ENCODE measurements at places on chromosomes 2 and 18.

- no peak for DNase-seq
These were observed 797 bp downstream of the CTIF start for GRCh38 chr18:48539406-48540250.

DNA sequence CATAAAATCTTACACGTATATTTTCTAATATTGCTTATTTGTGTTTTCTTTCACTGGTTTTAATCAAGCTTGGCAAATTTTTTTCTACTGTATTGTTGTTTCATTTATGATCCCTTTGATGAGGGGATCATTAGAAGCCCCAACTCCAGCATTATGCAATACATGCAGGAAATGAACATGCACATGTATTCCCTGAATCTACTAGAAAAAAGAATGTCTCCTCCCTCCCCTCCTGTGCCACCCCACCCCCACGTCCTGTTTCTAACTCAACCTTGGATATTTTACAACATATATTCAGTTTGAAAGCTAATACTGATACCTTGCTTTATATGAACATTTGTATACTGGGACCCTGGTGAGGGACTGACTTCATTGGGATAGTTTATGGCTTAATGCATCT lies 53.0 kb downstream of the EML6 start:
- no peak for DNase-seq

DNA sequence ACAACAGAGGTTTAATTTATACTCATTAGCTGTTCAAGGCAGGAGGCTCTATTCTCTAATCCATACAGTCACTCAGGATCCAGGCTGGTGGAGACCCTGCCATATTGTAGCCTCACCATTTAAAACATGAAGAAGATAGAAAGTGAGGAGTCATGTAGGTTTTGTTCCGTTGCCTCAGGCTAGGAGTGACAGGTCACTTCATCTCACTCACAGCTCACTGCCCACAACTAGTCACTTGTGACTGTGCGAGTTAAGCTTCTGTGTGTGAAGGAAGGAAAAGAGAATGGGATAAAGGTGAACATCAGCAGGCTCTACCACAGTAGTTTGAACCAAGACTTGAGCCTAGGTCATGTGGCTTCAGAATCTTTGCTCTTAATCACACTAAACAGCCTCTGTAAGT lies 9.0 kb upstream of the IGFBP2 start:
- DNase-seq = no peak

DNA sequence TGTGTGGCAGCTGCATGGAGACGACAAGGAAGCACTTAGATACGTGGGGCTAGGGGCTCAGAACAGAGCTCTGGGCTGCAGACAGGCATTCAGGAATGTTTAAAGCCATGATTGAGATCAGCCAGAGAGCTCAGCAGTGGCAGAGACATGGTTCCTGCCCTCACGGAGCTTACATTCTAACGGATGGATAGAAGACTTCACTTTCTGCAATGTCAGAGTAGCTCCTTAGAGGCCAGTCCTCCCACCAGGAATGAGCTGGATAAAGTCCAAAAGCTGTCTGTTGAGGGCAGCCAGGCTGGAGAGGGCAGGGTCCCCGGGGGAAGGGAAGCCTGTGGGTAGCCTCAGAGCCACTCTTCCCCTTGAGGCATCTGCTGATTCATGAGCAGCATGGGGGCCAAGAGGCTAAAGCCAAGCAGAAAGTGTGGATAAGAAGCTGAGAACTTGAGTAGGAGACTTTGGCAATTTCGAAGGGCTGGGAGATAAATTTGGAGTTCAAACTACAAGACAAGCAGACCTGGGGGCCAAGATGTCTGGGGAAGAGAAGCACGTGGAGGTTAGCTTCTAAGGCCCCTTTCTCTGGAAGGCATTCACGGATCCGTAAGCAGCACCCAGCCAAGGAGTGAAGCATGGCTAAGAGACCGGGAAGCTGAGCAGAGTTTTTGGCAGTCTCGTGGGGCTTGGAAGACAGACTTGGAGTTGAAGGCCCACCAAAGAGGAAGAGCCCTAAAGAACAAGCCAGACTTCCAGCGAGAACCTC lies 9.7 kb upstream of the CIB4 start:
- DNase-seq = no peak

GRCh38 chr18:10045296-10045891 lies 131.6 kb downstream of the VAPA start:
- no peak for DNase-seq

DNA sequence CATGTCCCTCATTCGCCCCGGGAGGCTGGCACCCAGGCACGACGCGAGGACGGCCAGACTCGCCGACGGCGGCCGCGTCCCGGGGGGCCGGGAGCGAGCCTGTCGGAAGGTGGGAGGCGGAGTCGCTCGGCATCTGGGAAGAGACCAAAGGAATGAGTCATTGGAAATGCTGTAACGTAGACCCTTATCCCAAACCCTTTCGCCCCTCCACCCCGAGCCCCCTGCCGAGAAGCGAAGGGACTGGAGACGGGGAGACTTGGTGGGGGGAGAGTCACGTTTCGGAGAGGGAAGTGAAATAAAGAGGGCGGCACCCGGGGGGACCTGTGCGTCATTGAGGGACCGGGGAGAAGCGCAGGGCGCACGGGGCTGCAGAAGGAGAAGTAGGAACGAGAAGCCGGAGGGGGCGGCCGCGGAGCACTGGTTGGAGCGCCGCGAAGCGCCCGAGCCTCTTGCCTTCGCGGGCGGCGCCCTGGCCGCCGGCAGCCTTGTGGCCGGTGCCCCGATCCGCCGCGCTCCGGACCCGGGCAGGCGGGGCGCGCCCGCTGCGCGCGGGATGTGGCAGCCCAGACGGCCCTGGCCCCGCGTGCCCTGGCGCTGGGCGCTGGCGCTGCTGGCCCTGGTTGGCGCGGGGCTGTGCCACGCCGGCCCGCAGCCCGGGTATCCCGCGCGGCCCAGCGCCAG lies at the start of gene EMILIN2:
TSS of gene EMILIN2 (plus strand) at position 371 of the 681 bp plus-strand sequence. CDS start at position 554, 183 bp downstream.
- no peak for DNase-seq

- no peak for DNase-seq
These were observed 301.3 kb upstream of the ID2 start for GRCh38 chr2:8380566-8380965.

DNA sequence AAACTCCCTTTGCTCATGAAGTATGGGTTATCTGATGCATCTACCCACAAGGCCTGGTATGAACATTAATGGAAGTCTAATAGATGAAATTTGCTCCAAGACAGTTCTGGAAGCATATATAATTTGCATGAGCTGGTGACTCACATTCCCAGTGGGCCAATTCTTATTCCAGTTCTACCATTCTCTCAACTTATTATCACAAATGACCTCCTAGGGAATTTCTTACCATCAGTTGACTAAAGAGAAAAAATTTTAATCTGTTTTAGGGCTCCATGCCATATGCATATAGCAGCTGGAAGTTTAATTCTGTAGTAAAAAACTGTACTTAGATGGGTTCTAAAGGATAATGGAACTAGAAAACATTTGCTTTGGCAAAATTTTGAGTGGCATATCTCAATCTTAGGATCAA lies 165.2 kb upstream of the COL3A1 start:
- DNase-seq = no peak

- no peak for DNase-seq
These were observed 19.8 kb downstream of the SPTBN1 start for GRCh38 chr2:54475919-54476318.

DNA sequence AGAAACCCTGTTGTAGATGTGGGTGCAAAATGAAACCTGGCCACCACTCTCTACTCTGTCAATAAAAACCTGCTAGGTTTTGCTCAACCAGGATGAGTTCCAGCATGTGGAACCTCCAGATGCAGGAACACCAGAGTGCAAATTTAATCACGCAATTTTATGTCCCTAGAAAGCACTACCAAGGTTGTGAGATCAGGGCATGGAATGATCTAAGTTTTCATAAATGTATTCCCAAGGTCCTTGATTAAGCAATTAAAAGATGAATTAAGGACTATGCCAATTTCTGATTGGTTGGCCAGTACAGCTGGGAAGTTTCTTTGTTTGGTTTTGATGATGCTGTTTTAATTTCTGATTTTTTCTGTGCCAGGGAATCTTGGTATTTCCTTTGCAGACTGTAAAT lies 179.2 kb downstream of the KCNS3 start:
- no peak for DNase-seq

GRCh38 chr2:236178890-236179235 lies 10.7 kb upstream of the GBX2 start:
- DNase-seq = no peak

DNA sequence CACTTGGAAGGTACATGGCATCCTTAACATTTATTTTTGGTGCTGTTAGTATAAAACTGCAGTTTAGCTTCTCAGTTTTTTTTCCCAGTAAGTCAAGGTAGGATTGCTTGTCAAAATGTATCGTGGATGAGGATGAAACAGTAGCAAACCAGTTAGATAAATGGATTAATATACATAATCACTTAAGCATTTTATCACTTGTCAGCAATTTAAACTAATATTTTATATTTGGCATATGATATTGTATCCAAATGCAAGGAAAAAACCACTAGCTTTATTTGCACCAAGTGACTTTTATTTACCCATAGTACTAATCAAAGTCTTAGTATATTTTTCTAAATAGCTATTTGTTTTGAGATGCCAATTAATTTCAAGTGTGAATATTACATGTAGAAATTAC lies 137.7 kb upstream of the XIRP2 start:
- DNase-seq = no peak

DNA sequence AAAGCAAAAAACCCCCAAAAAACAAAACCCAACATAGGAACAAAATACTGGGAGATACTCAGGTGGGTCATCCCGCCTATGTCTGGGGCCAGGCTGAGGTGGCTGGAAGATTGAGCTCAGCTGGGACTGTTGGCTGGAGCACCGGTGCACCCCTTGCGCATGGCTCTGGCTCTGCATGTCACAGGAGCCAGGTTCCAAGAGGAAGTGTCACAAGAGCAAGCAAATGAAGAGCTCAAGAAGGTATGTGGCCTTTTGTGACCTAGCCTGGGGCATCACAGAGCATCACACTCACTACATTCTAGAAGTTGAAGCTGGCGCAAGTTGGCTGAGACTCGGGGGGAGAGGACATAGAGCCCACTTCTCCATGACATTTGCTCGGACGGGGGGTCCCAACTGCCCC lies 40.6 kb downstream of the PDCL3 start:
- no peak for DNase-seq

GRCh38 chr2:61266632-61267505 lies 104.9 kb downstream of the C2orf74 start:
- DNase-seq = no peak

DNA sequence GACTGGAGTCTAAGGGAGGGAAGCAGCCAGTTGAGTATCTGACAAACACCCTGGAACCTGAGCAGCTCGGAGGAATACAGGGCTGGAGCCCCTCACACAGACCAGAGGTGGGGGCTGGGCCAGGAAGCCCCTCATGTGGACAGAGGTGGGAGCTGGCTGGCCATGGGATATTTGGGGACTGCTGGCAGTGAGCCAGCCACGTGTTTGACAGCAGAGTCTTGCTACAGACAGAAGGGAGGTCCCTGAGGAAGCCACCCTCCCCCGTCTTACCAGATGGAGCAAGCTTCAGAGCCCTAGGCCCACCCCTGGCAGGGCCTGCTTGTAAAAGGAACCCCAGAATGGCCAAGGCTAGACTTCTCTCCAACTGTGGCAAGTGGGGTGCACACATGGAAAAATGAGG lies 3.6 kb upstream of the MTERF4 start:
- no peak for DNase-seq

GRCh38 chr2:203875471-203875870 lies 7.9 kb downstream of the CTLA4 start:
- no peak for DNase-seq

GRCh38 chr2:227082286-227082685 lies 81.7 kb downstream of the COL4A4 start:
- no peak for DNase-seq

GRCh38 chr2:129877795-129878775 lies 101.4 kb upstream of the RAB6C start:
- no peak for DNase-seq

GRCh38 chr2:127647242-127648190 lies 1.6 kb downstream of the GPR17 start:
- no peak for DNase-seq

DNA sequence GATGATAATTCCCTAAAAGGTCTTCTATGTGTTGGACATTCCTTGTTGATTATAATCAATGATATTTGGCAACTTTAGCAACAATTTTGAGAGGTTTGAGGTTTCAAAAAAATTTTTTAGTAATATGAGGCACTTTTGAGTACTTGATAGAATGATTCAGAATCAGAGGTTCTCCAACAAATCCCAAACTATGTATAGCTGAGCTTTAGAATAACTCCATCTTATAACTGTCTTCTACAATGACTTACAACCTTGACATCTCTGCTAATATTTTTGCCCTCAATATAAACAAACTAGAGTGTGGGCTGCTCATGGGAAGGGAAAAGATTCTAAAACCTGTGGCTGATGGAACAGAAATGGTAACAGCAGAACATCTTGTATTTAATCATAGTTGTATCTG lies 21.5 kb upstream of the SERPINB7 start:
- DNase-seq = no peak

DNA sequence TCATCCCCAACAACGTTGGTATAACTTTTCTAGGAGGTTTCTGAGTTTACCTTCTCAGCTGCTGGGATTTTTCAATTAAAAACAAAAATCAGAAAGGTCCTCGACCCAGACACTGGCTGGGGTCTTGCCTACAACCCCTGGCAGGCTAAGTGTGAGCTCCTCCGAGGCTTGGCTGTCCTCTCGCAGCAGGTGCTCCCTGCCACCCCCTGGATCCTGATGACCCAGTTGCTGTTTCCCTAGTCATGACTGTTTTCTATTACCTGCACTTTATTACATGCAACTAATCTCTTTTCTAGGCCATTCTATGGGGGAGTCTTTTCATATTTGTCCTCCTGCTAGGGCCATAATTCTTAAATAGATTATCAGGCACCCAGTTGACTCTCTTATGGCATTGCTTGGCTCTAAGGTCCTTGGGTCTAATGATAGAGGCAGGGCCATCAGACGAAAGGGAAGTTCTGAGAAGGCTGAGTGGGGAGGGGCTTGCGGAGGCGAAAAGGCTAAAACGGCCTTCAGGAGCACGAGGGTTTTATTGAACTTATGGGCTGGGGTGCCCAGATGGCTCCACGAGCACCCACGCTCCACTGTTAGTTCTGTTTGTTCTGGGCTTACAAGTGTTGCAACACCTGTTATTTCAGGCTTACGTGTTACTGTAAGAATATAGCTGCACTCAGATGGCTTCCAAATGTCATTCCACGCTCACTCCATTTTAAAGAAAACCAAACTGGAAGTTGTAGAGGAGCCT lies 166.0 kb downstream of the NCK2 start:
- DNase-seq = no peak

DNA sequence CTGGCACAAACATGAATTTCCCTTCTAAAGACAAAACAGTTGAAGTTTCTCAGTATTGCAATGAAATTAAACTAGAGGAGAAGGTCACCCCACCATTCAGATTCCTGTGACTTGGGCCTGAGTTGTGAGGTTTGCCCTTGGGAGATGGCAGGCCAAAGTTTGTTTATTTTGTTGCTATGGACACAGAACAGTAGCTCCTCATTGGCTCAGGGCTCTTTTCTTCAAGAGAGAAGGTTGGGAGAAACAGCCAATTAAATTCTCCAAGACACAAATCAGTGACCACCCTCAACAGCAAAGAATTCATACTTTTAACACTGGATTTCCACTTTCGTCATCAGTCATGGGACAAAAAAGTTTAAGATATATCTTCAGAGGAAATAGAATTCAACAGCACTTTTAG lies at the start of gene FLACC1:
TSS of gene FLACC1 (minus strand) at position 125 of the 400 bp plus-strand sequence. CDS start 5,941 bp downstream, outside the sequence.
- DNase-seq = no peak

- no peak for DNase-seq
These were observed 178.6 kb downstream of the NRP2 start for GRCh38 chr2:205860885-205861284.
